ENCODE measurements at places on chromosomes 7 and 10.

GRCh38 chr10:60646966-60647796, 131.1 kb upstream of the CDK1 start:
- no peak overlapping the region for H3K4me3 ChIP-seq
- peaks cover 6% of the 10 kb centered on the region for H3K36me3 ChIP-seq
- H3K27me3 ChIP-seq: no peaks in the 10 kb centered on the region
- no peak overlapping the region for H3K27ac ChIP-seq
- DNase-seq: peak; percentile 71

DNA sequence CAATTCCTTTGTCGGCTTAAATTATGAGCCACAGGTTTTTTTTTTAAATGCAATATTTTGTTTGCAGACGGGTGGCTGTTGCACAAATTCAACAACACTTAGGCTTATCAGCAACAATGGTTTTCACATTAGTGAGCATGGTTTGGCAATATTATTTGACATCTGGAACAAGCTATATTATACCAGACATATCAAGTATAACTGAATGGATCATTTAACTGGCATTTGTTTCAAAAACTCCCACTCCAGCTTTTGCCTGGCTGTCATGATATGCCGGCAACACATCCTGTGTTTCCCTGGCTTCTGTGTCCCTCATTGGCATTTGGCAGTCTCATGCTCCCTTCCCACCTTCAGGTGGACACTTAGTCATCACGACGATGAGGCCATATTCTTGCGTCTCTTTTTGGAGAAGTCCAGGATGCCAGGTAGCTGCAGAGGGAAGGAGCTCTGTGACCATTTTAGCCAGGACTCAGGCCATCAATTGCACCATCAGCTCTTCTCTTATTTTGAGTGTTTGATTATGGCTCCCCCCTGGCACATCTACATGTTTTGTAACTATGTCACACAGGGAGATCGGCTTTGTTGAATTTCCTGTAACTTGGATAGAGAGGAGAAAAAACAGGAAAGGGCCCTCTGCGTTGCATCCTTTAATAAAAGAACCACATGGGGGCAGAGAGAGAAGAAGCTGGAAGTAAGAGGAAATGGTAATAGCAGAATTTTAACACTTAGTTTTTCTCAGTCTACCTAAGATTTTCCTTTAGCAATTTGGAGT, 413.9 kb downstream of the LRMDA start:
- no peak for DNase-seq
- no peaks in the 10 kb centered on the region for H3K27me3 ChIP-seq
- H3K27ac ChIP-seq: no peak overlapping the region

DNA sequence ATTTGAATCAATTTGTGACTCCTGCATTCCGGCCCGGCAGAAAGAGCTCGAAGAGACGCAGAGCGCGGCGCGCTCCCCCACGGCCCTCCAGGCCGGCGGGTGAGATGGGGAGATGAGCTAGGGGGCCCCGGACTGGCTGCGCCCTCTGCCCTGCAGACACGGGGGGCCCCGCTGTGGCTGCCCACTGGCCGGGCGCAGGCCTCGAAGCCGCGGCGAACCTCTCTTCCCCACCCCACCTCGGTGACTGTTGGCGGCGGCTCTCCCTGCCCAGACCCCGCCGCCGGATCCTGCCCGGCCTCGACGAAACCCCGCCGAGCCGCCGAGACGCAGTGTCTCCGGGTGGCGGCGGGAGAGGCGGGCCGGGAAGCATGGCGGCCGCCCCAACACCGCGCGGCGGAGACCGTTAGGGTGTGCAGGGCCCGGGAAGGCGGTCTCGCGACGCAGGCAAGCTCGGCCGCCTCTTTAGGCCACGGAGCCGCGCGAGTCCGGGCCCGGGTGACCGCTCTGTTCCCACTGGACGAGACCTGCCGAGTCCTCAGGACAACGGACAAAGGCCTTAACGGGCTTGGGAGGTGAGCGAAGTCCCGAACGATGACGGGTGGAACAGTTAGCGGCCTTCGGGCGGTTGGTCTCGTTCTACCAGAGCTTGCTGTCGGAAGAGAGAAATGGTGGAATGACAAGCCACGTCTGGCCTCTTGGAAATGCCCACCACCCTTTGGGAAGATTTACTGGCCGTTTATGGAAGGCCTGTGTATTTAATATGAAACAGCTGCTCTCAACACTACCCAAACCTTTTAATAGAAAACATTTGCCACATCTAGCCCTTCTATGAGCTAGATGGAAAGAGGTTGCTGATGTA, 24.3 kb downstream of the NUP42 start:
- H3K4me1 ChIP-seq: peaks cover 8% of the 10 kb centered on the region
- peak overlapping the region; percentile 42 for H3K4me3 ChIP-seq
- H3K27me3 ChIP-seq: peaks cover 31% of the 10 kb centered on the region
- no peak overlapping the region for H3K27ac ChIP-seq

GRCh38 chr7:50448823-50449222, 1.3 kb downstream of the FIGNL1 start:
- H3K4me1 ChIP-seq: peaks cover 60% of the 10 kb centered on the region
- peaks cover 7% of the 10 kb centered on the region for H3K27me3 ChIP-seq
- peaks cover 31% of the 10 kb centered on the region for H3K36me3 ChIP-seq
- H3K27ac ChIP-seq: peak overlapping the region; percentile 96
